ENCODE measurements at places on chromosomes 3 and 15.
A peak's percentile ranks its signal among the peaks of the same experiment; 100 is the strongest.

DNA sequence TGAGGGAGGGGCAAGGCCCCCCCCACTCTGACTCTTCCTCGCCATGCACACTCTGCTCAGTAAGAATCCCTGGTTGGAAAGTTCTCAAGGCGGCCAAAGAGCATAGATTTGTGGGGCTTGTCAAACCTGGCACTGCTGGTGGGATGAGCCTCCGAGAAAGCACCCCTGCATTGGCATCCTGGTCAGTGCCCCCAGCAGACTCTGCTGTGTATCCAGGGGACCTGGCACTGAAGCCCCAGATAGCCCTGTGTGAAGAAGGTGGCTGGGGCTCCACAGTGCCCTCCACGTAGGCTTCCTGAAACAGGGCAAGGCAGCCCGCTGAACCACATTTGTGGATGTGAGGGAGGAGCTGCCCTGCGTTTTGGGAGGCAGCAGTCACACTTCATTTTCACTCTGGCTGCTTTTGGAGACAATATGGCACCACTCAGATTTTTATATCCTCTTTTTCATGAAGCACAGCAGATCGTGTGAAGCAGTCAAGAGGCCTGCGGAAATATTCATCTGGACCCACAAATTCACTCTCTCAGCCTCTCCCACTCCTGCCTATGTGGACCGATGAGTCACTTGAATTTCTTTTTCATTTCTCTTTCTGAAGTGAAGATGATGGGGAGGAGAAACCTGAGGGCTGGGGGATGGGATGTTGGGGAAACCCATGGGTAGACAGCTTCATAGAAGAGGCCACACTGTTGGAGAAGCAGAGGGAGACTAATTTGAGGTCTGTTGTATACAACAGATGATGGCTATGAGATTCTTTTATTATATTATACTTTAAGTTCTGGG is 88.7 kb upstream of the BCL6 start:
- no peak for DNase-seq

DNA sequence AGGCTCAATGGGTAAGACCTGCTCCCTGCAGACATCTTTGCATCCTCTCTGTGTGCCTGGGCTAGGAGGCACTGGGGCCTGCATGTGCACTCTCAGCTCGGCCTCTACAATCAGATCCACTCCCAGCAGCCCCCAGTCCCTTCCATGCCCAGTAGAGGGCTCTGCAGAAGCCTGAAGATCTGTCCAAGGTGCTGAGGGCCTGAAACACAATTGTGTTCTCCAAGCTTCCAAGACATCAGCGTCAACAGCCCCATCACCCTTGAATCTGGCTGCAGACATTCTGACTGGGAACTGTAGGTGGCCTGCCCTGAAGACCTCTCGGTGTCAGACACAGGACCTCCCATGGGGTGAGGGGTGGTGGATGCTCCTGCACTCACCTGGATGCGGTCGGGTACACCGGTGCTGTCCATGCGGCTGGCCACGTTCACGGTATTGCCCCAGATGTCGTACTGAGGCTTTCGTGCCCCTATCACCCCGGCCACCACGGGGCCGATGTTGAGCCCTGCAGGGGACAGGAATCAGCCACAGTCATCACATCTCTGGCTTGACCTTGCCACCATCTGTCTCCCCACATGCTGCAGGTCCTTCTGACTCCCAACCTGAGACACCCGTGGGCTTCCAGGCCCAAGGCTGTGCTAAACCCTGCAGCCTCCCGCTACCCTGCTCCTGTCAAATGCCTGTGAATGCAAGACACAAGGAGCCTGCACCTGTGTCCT is 84.7 kb downstream of the SEC22A start:
- peak; percentile 73 for DNase-seq

DNA sequence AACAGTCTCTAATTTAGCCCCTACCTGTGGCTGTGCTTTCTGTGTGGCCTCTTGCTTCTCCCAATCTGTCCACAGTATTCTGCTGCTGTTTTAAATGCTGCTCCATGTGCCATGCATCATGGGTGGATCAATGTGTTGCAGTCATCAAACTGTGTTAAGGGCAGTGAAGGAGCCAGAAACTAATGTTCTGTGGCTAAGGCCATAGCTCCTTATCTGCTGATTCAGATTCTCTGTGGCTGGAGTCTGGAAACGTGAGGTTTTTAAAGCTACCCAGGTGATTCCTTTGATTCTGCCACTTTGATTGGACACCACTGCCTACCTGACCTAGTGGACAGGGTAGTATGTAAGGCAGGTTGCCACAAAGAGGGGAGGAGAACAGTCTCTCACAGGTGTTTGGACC is 44.8 kb downstream of the MORC1 start:
- DNase-seq: no peak

GRCh38 chr3:74642876-74643275 is 28.4 kb upstream of the CNTN3 start:
- DNase-seq: no peak

- no peak for DNase-seq
Measured at GRCh38 chr15:68843425-68844311, 23.0 kb upstream of the ANP32A start.

DNA sequence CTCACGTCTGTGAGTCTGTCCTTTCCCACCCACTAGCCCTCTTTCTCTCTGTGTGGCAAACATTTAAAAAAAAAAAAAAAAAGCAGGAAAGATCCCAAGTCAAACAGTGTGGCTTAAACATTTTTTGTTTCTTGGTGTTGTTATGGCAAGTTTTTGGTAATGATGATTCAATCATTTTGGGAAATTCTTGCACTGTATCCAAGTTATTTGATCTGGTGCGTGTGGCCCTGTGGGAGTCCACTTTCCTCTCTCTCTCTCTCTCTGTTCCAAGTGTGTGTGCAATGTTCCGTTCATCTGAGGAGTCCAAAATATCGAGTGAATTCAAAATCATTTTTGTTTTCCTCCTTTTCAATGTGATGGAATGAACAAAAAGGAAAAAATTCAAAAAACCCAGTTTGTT is 97.7 kb downstream of the GAP43 start:
- DNase-seq: no peak

- peak; percentile 42 for DNase-seq
Measured at GRCh38 chr15:44092221-44092620, 102.8 kb downstream of the FRMD5 start.

GRCh38 chr15:56242576-56243162 is 1.0 kb downstream of the RFX7 start:
- DNase-seq: peak; percentile 36

GRCh38 chr3:123102826-123103225 is 36.0 kb downstream of the PDIA5 start:
- DNase-seq: no peak

DNA sequence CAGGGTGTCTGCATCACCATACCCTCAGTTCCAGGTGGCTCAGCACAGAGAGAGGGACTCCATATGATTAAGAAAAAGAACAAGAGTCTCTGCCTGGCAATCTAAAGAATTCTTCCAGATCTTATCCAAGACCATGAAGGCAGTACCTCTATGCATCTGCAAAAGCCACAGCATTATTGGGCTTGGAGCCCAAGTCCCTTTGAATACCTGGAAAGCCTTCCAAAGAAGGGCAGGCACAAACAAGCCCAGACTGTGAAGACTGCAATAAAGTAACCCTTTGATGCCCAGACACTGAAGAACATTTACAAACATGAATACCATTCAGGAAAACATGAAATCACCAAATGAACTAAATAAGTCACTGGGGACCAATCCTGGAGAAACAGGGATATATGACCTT is 60.9 kb upstream of the DIPK2A start:
- DNase-seq: peak; percentile 52

DNA sequence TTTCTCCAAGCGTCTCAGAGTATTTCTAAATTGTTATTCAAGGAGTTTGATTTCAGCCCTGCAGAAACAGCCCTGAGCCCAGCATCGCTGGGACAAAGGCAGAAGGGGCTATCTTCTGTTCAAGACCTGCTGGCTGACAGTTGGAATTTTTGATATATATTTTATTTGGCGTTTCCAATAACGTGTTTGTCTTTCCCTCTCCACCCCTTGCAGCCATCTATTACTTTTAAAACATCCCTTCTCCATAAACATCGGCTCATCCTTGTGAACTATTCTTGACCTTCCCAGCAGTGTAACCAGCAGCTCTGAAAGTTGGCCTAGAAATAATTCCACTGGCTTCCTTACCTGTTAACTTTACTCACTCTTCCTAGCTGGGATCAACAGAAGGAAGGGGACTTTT is 5.5 kb upstream of the MEIS2 start:
- DNase-seq: no peak

DNA sequence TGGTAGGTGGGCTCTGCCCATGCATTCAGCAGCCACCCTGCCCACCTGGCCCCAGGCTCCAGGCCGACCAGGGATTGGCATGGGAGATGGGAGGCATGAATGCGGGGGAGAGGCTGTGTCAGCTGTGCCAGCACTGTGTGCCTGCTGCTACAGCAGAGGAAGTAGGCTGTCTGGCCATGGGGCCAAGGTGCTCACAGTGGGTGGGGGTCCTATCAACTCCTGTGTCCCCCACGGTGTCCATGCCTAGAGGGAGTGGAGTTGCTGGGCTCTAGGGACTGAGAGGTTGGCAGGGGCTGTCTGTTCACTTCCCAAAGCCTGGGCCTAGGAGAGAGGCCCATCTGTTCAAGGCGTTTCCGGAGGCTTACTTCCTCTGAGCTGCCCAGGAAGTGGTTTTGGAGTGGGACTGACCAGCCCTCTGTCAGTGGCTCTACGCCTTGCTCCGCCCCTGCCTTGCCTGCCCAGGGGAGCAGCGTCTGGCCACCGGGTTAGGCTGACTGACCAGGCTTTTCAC is 5.8 kb downstream of the PRKCD start:
- DNase-seq: no peak

GRCh38 chr3:43727930-43728329 is 37.2 kb downstream of the ABHD5 start:
- no peak for DNase-seq

DNA sequence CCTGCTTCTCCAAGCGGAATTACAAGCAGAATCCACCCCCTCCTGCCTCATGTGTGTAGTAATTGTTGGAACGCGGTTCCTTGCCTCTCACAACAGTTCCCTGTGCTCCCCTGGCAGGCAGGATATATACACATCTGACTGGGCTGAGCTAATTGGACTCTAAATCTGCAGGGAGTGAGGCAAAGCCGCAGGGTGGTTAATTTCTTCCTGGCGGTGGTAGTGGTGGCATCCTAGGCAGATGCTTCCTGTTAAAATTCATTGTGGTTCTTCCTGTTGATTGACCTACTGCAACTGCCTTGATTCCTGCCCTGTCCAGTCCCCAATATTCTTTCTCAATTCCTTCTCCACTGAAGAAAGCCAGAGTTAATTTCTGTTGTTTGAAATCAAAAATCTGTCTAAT is 202.9 kb upstream of the PROK2 start:
- no peak for DNase-seq

DNA sequence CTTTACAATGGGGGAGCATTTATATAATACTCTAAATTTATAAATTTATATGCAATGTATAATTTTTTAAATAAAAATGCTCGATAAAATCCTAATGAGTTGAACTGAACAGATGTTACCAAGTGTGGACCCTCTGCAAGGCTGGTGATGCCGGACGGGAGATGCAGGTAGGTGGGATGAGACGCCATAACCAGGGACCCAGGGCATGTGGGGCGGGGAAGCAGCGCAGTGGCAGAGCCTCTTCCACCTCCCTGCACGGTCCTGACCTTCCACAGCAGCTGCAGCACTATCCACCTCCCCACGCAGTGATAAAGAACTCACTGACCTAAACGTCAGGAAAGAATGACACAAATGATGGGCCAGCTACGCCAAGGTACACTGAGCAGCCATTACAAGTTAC is 12.8 kb downstream of the PCSK6 start:
- no peak for DNase-seq

DNA sequence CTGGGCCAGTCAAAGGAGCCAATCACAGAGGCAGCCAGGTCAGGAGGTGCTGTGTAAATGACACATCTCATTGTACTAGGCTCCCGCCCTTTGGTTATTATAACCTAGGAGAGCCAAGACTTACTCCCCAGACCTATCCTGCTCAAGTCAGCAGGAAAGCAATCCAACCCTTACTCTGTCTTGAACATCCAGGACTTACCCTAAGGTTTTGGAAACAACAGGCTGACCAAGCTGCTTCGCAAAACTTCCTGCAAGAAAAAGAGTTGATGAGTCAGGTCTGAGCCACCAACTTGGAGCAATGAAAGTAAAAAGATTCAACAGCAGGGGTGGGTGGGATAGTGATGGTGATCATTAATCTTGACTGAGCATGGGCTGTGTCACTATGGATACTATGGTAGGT is 144.4 kb downstream of the MYLK start:
- DNase-seq: peak; percentile 48

DNA sequence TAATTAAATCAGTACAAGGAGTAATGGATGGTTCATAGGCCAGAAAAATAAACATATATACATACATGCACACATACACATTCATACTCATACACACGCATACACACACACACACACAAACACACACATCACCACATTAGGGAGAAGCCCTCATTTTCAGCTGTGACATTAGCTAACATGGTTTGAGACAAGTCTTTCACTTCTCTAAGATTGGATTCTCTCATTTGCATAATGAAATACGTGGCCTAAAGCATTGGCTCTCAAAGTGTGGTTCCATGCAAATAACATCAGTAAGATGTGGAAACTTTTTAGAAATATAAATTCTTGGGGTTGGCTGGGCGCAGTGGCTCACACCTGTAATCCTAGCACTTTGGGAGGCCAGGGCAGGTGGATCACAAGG is 452.6 kb downstream of the TAFA4 start:
- DNase-seq: no peak

DNA sequence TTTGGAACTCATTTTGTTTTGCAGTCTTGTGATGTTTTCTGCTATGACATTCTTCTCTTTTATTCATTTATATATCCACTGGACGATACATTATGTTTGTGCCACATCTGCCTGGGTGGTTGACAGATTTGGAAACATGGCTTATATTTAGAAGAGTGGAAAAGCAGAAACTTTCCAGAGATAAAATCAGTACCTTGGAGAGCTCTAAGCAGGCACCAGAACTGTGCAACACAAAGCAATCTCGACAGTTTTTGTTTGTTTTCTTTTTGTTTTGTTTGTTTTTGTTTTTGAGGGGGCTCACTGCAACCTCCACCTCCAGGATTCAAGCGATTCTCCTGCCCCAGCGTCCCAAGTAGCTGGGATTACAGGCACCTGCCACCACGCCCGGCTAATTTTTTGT is 45.5 kb downstream of the SYN2 start:
- DNase-seq: peak; percentile 25

- DNase-seq: no peak
Measured at GRCh38 chr15:73839699-73840377, 33.5 kb upstream of the TBC1D21 start.

GRCh38 chr3:112138219-112138969 is 5.3 kb upstream of the GCSAM start:
- DNase-seq: no peak

DNA sequence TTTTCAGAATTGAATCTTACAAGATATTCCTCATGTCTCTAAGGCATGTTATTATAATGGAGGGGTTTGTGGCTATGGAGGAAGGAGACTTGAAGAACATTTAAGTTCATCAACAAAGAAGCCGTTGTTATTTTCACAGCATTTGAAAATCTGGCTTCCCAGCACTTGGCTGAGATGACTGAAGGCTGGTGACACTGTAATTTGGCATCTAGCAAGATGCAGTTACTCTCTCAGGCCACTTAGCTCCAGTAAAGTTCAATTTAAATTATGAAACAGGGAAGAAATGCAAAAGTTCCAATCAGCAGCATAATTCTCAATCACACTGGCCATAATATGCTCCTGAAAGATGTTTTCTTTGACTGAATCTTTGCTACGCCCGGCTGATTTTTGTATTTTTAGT is 139.4 kb upstream of the NUDT16 start:
- DNase-seq: no peak

- no peak for DNase-seq
Measured at GRCh38 chr3:183114384-183115178, 15.3 kb upstream of the MCCC1 start.
